ENCODE measurements at places on chromosomes 2 and 18.

- DNase-seq, result no peak
Observed at GRCh38 chr2:21916934-21917522, 793.3 kb downstream of the TDRD15 start.

DNA sequence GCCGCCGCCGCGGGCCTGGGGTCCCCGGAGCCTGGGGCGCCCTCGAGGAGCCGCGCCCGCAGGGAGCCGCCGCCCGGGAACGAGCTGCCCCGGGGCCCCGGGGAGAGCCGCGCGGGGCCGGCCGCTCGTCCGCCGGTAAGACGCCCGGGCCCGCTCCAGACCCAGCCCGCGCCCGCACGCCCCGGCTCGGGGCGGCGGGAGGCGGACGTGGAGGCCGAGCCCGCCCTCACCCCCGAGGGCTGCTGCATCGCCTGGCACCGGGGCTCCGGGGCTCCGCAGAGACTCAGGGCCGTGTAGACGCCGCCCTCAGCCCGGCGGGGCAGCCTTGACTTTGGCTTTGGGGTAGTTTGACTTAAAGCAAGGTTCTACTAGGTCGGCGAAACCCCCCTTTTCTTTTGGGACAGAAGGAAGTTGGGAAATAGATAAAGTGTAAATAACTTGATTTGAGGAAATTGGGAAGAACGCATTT, 335 bp downstream of the ERFE start:
- no peak for DNase-seq

GRCh38 chr2:105361102-105361889, 24.0 kb downstream of the C2orf49 start:
- no peak for DNase-seq

GRCh38 chr2:220531216-220531615, 903.8 kb downstream of the SLC4A3 start:
- no peak for DNase-seq

- no peak for DNase-seq
Observed at GRCh38 chr2:120430957-120431356, 85.0 kb downstream of the INHBB start.

DNA sequence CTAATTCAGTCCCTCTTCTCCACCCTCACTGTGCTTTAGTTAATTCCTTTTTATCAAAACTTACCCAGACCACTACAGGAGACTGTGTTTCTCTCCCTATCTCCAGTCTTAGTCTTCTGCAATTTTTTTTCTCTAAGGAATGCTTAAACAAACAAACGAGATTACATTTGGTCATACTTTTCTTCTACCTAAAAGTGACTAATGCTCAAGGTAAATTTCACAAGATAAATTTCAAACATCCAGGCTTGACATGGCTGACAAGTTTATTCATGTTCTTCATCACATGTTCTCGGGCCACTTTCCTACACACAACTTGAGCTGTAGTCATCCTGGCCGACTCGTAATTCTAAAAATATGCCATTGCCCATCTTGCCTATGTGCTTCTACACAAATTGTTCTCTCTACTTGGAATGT, 23.2 kb upstream of the ACSL3 start:
- no peak for DNase-seq

- DNase-seq, result no peak
Observed at GRCh38 chr2:197307236-197307932, 3.2 kb downstream of the ANKRD44 start.

DNA sequence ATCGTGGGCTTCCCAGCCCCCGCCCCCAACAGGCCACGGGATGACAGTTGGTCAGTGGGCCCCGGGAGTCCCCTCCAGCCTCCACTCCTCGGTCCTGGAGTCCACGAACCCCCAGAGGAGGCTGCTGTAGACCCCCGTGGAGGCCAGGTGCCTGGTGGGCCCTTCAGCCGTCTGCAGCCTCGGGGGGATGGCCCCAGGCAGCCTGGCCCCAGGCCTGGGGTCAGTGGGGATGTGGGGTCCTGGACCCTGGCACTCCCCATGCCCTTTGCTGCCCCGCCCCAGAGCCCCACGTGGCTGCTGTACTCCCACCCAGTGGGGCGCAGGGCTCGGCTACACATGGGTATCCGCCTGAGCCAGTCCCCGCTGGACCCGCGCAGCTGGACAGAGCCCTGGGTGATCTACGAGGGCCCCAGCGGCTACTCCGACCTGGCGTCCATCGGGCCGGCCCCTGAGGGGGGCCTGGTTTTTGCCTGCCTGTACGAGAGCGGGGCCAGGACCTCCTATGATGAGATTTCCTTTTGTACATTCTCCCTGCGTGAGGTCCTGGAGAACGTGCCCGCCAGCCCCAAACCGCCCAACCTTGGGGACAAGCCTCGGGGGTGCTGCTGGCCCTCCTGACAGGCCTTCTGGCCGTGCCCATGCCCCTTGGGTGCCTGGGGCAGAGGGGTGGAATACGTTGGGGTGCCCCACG, 7.6 kb downstream of the NEU4 start:
- DNase-seq, result no peak

- DNase-seq, result no peak
Observed at GRCh38 chr2:140580532-140581151, 1550.2 kb downstream of the LRP1B start.

DNA sequence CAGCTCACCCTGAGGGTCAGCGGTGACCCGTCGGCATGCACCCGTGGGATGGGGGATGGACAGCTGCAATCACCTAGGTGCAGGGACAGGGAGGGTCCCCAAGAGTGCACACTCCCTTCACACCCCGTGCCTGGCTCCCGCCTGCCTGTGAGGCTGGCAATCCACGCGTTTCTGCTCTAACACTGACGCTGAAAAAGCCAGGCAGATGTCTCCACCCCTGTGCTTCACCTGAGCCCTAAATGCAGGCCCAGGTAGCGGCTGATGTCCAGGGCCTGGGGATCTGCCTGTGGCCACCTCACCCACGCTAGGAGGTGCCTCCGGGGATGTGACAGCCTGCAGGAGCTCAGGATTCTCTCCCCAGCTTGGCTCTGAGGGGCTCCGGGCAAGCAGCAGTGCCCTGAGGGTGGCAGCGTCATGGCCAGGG, 212.0 kb upstream of the SALL3 start:
- no peak for DNase-seq

DNA sequence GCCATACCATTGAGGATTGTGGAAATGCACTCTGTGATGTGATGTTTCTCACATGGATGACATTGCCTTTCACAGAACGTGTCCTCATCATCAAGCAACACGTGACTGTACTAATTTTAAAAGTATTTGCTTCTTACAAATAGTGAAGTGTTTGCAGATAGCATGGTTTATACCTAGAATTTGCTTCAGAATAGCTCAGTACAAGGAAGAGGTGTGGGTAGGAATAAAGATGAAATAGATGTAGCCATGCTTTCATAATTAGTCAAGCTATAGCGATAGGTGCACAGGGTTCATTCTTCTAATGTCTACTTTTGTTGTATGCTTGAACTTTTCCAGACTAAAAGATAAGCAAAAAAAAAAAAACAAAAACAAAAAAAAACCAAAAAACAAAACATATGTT, 27.5 kb downstream of the MAP4K4 start:
- DNase-seq, result no peak

GRCh38 chr2:239397931-239398471, 2.8 kb downstream of the HDAC4 start:
- DNase-seq, result no peak

- peak; percentile 35 for DNase-seq
Observed at GRCh38 chr2:23532391-23533337, 147.7 kb downstream of the KLHL29 start.

- DNase-seq, result no peak
Observed at GRCh38 chr2:83394134-83394904, 1064.8 kb downstream of the SUCLG1 start.

GRCh38 chr18:47485221-47485797, 233.8 kb upstream of the SKOR2 start:
- no peak for DNase-seq

- DNase-seq, result no peak
Observed at GRCh38 chr2:67378555-67378954, 18.6 kb upstream of the ETAA1 start.

DNA sequence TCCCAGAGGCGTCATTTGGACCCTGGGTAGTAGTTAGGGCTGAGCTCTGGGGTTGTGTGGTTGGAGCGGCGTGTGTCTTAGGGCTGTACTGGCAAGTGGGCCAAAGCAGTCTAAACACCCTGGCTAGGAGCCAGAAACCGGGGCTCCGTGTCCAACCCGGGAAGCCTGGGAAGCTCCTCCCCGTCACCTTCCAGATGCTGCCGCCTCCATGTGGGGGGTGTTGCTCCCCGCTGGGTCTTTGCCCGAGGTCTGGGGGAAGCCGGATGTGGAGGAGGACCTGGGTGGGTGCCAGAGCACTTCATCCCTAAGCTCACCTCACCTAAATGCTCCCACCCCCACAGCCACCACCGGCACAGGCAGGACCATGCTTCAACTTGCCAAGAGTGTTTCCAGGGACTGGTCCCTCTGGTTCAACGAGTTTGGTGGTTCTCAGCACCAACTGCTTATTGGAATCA, 25.4 kb downstream of the TET3 start:
- no peak for DNase-seq

- no peak for DNase-seq
Observed at GRCh38 chr2:134262684-134263083, 8.8 kb downstream of the MGAT5 start.

DNA sequence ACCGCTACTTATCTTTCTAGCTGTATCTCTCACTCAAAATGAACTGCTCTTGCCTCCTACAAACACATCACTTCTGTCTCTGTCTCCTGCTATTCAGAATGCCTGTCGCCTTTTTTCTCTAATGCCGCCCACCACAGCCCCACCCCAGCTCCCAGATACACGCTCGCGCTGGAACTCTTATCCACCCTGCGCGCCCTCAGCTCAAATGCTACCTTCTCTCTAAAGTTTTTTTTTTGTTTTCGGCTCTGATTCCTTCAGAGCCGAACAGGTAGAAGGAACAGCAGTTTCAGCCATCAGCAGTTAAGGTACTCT, 3.9 kb upstream of the SOS1 start:
- no peak for DNase-seq

- no peak for DNase-seq
Observed at GRCh38 chr2:219542931-219543595, 546 bp downstream of the CHPF start.

DNA sequence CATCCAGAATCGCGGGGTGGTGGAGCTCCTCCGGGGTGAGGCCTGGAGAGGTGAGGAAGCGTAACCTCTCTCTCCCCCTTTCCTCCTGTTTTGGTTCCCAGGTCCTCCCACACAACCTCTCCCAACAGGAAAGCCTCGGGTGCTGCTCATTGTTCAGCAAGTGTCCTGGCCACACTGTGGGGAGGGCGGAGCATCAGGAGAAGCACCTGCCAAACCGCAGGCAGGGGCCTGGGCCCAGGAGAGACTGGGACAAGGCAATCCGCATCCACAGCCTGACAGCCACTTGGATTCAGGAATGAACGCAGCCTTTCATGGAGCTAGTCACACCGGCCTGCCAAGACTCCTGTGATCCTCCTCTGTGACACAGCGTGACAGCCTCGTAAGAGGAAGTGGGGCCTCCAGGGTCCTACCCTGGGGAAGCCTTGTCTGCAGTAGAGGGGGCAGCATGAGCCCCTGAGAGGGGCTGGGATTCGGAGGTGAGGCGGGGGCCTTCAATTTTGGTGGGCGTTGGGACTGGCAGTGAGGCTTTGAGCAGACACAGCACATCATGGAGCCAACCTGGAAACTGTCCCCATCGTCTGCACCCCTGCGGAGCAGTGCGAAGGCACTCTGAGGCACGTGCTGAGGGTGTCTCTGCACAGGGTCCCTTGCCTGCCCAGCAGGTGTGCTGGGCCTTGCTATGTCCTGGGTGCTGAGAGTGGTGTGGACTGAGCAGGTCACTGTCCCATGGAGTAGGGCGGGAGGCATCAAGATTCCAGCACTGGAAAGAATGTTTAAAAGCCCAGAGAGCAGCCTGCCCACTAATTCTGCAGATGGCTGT, 62.2 kb downstream of the EDAR start:
- no peak for DNase-seq

DNA sequence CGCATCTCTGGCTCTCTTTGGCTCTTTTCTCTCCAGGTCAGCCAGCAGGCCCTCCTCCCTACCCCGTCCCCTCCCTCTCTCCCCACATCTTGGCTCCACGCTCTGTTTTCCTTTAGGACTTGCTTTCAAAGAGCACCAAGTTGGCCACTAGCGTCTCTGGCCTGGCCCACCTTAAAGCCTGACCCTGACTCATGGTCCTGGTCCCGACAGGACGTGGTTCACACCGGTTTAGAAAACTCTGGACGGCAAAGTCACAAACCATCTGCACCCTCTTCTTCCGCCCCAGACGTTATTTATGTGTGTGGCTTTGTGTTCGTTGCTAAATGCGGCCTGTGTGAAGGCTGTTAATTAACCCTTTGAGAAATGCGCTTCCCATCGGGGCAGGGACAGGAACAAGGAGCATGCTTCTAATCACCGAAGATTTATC, 169.0 kb upstream of the HAAO start:
- no peak for DNase-seq

GRCh38 chr18:44729631-44730101, 49.0 kb downstream of the SETBP1 start:
- peak; percentile 11 for DNase-seq

DNA sequence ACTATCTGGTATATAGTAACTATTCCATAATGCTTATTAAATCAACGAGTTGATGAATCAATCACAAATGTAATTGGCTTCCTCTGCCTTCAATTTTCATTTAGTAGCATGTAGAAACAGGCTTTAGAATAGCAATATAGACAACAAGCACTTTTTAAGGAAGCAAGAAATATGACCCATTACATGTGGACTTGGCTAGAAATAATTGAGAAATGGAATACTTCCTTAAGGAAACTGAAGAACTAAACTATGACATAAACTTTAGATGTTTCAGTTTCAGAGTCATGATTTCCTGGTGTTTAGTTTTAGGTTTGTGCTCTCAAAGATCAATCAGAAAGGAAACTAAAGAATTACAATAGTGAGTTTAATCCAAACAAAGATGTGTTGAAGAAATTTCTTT, 443.8 kb downstream of the MBD2 start:
- no peak for DNase-seq

DNA sequence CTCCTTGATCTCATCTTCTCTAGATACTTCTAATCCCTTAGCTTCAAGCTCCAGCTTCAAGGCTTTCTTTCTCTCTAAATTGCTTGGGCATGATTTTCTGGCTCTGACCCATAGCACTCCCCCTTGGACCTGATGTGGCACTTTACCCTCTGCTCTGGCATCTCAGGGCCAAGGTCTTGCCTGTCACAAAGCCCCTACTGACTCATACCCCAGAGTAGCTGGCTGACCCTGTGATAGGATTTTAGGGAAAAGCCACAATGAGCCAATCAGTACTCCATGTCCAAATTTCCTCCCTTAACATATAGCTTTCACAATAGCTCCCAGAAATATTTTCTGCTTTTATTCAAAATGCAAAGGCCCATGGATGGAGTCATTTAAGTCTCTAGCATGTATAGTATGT, 488.7 kb upstream of the SPRED2 start:
- DNase-seq, result no peak

DNA sequence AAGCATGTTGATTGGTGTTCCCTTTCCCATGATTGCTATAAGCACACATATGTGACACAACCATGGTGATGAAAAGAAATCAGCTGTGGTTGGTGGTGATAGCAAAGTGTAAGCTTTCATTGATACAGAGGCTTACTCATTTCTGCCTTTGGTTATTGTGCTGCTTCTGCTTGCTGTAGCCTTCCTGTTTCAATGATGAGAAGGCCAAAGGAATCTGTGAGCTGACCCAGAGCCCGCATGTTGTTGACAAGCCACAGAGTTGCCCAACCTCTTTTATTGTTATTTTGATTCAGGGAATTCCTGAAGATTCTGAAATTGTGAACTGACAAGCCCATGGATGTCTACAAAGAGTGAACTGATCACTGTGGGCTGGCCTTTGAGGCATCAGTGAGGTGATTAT, 164.4 kb downstream of the TMEFF2 start:
- DNase-seq, result no peak

Data from stimulated activated CD4-positive, alpha-beta T cell treated with anti-CD3 and anti-CD28 coated beads, Interleukin-4, amount 100 ng/mL, for 48 hours (primary cell).